ENCODE measurements at places on chromosomes 7 and 10.

GRCh38 chr7:46150202-46150601 is 229.1 kb upstream of the IGFBP3 start:
- DNase-seq: no peak

DNA sequence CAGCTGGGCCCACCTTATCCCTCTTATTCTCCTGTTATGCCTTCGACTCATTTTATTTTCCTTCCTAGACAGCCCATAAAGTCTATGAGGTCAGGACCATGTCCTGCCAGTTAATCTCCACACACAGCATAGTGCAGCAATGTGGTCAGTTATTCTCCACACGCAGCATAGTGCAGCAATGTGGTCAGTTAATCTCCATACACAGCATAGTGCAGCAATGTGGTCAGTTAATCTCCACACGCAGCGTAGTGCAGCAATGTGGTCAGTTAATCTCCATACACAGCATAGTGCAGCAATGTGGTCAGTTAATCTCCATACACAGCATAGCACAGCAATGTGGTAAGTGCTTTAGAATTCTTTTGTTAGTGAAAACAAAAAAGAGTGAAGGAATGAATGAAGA is 77.8 kb downstream of the TEX36 start:
- DNase-seq: no peak

DNA sequence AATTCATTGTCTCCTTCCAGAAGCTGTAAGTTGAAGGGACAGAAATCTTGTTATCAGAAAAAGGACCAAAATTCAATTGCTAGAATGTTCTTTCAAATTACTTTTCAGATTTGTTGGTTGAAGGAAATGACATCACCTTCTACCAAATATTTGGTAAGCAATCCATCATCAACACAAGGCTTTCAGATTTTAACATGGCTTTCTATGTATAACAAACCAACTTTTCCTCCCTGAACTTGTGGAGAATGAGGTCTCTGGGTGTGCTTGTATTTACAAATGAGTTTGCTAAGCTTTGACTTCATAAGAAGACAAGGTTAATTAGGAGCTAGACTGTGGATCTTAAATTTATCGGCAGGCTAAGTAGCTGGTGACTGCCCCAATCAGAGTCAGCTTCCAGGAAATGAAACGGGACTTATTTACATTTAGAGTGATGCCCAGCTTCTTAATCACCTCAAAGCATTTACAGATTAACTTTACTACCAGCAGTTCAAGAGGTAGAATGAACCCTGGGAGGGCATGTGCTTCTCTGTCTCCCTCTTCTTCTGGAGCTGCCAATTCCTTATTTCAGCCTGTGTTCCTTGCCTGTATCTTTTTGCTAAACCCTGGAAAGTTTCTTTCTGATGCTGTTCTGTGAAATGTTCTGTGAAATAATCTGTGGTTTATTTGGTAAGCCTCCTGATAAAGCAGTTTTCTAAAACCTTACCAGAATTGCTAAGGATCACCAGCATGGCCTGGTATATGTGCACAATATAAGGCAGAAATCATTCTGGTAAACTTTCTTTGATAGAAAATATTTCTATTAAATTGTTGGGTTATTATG is 248.8 kb upstream of the FZD8 start:
- DNase-seq: no peak

- DNase-seq: no peak
Observed at GRCh38 chr10:131972474-131973071, 9.2 kb downstream of the BNIP3 start.

GRCh38 chr10:50431791-50432190 is 180.5 kb upstream of the ASAH2 start:
- DNase-seq: no peak

DNA sequence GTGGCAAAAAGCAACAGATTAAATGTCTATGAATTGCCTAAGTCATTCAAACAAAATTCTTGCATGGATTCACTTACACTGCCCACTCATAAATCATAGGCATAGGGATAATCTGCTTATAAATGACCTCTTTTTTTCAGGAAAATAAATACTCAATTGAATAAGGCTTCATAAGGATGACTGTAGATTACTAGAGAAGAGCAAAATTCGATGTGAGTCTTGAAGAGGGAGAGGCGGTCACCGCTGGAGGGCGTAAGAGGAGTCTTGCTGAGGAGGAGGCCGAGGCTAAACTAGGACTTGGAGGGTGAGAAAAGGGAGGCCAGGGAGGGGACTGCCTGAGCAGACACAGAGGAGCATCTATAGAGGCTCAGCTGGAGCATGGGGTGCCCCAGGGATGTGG is 135.4 kb upstream of the RSU1 start:
- no peak for DNase-seq

- DNase-seq: no peak
Observed at GRCh38 chr7:105708763-105709080, 127.4 kb upstream of the EFCAB10 start.

GRCh38 chr10:42697926-42698325 is 59.6 kb upstream of the ZNF33B start:
- DNase-seq: no peak

GRCh38 chr10:78081292-78081691 is 47.6 kb downstream of the RPS24 start:
- no peak for DNase-seq

GRCh38 chr7:84941291-84941690 is 245.6 kb downstream of the SEMA3D start:
- DNase-seq: no peak

- no peak for DNase-seq
Observed at GRCh38 chr7:124379296-124379695, 346.4 kb upstream of the TMEM229A start.

GRCh38 chr10:130398090-130398994 is 262.2 kb downstream of the GLRX3 start:
- no peak for DNase-seq

- DNase-seq: no peak
Observed at GRCh38 chr7:6423942-6424701, 23.6 kb downstream of the DAGLB start.

DNA sequence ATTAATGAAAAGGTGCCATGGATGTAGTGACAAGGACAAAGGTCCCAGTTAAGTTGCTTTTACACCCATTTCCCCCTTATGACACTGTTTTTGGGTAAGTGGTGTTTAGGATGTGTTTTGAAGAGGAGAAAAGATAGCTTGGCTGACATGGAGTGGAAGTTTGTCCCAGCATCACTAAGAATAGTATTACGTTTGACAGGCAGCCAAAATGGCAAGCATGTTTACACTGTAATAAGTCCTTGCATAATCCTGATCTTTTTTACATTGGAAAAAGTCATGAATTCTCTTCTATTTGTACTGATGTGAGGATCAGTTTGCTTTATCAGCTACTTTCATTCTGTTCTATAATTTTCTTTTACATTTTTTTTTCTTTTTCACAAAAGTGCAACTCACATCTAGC is 137.8 kb downstream of the CHRM2 start:
- DNase-seq: no peak

GRCh38 chr7:50562136-50562535 is 3.1 kb downstream of the DDC start:
- DNase-seq: no peak

DNA sequence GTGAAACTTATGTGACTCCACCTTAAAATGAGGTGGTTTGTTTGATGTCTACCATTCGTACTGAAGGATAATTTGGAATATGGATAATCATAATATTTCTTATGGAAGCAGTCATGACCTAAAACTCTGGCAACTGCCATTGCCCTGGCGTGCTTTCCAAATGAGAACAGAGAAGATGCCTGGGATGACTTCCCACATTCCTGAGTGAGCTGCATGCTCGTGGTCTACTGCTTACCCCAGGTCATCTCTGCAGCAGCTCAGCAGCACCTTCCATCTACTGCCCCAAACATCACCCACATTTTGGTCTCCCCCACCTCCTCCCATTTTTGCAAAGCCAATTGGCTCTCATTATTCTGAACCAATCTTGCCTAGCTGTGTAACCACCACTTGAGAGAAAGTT is 40.1 kb downstream of the LYZL1 start:
- DNase-seq: no peak

- DNase-seq: no peak
Observed at GRCh38 chr7:27203365-27203953, 3.6 kb upstream of the HOXA13 start.

DNA sequence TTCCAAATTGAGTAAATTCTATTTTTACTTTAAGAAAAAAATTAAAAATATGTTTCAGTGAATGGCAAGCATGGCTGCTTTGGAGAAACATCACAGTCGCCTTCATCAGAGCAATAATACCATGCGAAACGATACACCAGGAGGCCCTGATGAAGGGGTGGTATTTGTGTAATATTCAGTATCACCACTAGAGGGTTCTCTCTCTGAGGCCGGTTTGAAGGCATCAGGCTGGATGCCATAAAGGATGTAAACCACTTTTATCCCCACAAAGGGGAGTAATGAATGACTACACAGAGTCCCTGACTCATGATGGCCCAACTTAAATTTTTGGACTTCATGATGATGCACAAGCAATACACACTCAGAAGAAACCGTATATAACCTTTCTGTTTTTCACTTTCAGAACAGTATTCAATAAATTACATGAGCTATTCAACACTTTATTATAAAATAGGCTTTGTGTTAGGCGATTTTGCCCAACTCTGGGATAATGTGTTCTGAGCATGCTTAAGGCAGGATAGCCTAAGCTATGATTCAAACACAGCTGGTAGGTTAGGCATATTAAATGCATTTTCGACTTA is 95.5 kb downstream of the PPP1R17 start:
- DNase-seq: no peak

DNA sequence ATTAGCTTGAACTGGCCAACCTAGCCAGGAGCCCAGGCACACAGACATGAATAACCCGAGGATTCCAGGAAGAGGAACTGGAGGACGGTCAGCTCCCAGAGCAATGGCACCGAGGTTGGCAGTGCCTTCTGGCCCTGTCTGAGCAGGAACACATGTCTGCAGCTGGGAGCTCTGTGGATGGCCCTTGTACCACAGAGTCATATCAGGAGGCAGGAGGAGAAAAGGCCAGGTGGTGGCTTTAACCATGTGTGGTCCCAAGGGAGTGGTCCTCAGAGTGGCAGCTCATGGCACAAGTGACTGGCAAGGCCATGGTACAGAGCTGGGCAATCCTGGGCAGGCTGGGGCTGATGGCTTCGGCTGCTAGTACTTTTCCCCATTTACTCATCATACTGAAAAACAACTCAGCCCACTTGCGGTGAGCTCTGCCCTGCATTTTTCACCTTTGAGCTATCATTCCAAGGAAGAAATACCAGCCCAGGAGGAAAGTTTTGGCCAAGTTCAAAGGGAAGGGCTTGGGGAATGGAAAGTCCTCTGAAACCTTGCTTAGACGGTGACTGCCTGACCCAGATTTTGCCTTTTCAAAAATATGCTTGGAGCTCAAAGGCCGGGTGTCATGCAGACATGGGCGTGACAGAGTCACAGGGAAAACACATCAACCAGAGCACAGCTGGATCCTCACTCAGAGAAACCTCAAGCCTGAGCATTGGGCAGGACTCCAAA is 25.7 kb upstream of the LOXL4 start:
- no peak for DNase-seq

DNA sequence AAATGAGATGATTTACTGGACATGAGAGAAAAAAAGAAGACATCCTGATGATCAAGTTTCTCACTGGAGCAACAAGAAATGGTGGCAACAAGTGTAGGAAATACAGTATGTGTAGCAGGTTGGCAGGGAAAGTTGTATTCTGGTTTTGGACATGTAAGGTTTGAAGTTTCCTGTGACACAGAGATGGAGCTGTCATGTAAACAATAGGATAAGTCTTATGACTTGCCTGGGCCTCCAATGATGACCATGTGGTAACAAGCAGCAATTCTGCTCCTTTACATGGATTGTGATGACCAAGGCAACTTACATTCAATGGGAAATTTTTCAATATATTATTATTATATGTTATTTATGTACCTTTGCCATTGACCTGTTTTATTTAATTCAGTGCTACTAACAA is 125.4 kb downstream of the KMT2E start:
- no peak for DNase-seq

GRCh38 chr10:91690412-91690811 is 57.5 kb upstream of the PPP1R3C start:
- no peak for DNase-seq

DNA sequence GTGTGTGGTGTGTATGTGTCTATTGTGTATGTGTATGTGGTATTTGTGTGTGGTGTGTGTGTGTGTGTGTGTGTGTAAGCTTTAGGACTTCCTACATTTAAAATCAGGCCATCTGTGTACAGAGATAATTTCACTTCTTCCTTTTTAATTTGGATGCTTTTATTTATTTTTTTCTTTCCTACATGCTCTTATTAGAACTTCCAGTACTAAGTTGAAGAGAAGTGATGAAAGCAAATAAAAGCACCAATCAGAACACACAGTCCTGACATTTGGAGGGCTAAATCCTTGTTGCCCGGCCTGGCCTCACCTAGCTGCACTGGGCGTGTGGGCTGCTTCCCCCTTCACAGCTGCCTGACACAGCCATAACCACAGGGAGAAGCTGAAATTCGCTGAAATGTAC is 3.8 kb upstream of the MRC1 start:
- DNase-seq: no peak

GRCh38 chr10:57482259-57482658 is 785.4 kb downstream of the IPMK start:
- no peak for DNase-seq

DNA sequence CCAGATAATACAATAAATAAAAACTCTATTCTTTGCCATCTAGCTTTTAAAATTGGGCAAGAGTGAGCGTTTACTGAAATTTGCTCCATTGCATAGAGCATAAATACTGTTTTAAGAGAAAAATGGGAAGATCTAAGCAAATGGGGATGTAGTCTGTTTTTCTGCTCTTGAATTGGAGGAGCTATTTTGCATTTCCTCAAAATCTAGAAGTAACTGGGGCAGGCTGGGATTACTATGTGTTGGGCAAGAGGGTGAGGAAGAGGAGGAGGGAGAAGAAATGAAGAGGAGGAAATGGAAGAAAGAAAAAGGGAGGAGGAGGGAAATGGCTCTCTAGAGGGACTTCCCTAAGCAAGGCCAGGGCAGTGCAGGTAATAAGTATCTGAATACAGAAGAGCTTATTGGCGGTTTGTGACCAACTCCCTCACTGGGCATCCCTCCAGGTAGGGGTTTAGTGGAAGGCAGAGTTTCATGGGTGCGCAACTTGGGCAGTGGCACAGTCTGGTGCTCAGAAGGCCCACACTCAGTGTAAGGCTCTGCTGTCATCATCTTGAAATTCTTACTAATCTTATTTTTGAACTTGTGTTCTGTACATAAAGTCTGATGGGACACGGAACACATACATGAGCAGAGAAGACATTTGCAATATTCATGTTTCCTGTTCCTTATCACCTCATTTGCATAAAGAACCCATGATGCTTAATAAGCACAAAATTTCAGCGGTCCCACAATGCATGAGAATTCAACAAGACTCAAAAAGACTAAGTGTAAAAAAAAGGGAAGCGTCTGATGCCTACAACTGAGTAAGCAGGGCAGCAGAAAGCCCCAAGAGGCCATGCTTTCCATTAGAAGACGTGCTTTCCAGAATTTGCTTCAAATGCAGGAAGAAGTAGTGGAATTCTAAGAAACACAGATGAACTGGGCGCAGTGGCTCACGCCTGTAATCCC is 116.9 kb downstream of the EVX1 start:
- no peak for DNase-seq

- DNase-seq: no peak
Observed at GRCh38 chr10:131915990-131916766, 15.4 kb downstream of the PPP2R2D start.

GRCh38 chr10:3811291-3811870 is 26.4 kb upstream of the KLF6 start:
- DNase-seq: peak; percentile 52

GRCh38 chr7:115356139-115356746 is 434.3 kb downstream of the MDFIC start:
- no peak for DNase-seq

- no peak for DNase-seq
Observed at GRCh38 chr10:97633921-97634320, 621 bp upstream of the MORN4 start.

GRCh38 chr10:10860455-10860976 is 157.2 kb upstream of the CELF2 start:
- no peak for DNase-seq

Measured in stimulated activated CD8-positive, alpha-beta memory T cell treated with anti-CD3 and anti-CD28 coated beads, Interleukin-15, amount 100 ng/mL, for 48 hours (primary cell).